ENCODE measurements at places on chromosomes 6 and 20.
A peak's percentile ranks its signal among the peaks of the same experiment; 100 is the strongest.

- no peak for DNase-seq
Measured at GRCh38 chr20:7399575-7399974, 540.7 kb downstream of the HAO1 start.

- DNase-seq: no peak
Measured at GRCh38 chr6:92687278-92687677, 732.1 kb downstream of the EPHA7 start.

- no peak for DNase-seq
Measured at GRCh38 chr6:193773-194310, 98.4 kb upstream of the DUSP22 start.

DNA sequence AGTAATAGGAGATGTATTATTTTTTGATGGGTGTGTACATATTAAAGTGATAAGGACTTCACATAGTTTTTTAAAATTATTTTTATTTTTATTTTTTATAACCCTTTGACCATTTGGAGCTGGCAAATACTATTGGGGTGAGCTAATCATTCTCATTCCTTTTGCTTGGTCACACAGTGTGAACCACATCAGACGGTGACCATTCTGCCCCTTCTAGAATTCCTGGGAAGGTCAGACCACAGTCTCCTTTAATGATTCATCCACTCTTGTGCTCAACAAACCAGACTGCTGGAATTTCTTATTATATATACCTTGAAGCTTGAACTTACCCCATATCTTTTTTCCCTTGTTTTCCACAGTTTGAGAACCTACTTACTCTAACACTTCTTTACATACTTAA, 23.9 kb upstream of the PRL start:
- no peak for DNase-seq

GRCh38 chr20:42589976-42590639, 599.6 kb downstream of the PTPRT start:
- DNase-seq: no peak

- DNase-seq: no peak
Measured at GRCh38 chr6:157242791-157243190, 80.5 kb downstream of the TMEM242 start.

DNA sequence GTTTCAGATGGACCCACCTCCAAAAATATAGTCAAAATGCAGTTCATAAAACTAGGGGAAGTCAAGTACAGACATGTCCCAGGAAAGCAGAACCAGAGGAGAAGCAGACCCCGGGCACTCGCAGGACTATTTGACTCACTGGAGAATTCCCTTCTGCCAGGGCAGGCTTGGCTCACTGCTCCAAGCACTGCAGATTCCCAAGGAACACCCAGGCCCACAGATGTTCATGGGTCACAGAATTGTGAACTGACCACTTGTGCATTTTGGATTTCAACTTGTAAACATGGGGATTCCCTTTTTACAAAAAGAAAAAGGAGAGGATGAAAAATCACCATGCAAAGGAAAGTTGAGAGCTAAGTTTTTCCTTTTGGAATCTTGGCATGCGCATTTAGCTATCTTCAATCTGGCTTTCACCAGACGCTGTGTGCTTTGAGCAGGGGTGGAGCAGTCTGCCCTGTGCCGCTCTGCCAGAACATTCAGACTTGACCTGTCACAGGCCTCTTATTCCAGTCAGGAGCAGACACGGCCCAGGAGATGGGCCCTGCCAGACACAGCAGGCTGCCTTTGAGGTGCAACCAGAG, 237.5 kb upstream of the TAB2 start:
- DNase-seq: no peak

DNA sequence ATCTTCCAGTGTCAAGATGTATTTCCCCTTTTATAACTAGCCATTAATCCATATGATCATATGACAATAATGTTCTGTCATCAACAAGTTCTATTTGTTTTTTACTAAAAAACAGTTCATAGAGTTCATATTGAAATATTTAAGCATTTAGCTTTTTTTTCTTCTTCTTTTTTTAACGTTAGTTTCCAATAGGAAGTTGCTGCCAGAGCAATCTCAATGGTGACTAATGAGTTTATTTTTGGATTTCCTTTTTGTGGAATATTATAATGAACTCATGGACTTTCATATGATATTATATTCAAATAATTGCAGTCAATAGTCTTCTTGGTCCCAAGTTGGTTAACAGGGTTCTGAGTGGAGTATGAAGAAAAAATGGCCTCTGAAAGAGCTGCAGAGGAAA, 343.3 kb downstream of the BCKDHB start:
- DNase-seq: no peak

DNA sequence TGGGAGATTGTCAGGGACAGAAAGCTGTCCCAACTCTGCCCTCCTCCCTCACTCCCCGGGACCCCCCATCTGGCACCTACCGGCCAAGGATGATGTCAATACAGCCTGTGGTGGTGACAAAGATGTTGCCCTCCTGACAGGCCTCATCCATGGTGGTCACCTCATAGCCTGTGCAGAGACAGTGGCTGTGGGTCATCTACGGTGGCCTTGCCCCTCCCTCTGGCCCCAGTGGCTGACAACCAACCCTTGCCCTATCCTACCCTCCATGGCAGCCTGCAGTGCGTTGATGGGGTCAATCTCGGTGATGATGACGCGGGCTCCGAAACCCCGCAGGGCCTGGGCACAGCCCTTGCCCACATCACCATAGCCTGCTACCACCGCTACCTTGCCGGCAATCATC, 12.7 kb downstream of the AHCY start:
- no peak for DNase-seq

GRCh38 chr20:54596651-54597050, 121.3 kb downstream of the DOK5 start:
- DNase-seq: no peak

GRCh38 chr6:112522587-112522986, 175.5 kb downstream of the RFPL4B start:
- no peak for DNase-seq

DNA sequence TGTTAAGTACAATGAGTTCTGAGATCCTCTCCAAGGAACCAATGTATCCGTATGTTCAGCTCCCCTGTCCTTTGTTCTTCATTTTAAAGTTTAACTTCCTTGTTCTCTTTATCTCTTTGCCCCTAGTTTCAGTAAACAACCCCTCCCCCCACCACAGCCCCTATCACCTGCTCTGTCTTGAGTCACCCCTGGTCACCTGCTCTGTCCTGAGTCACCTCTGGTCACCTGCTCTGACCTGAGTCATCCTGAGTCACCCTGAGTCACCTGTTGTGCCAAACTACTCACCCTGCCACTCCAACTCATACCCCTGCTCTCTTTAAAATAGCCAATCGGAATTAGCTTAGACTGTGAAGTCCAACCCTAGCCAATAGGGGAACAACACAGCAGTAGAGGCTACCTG, 288.7 kb upstream of the CDYL start:
- DNase-seq: no peak

GRCh38 chr20:38224531-38224930, 36.0 kb downstream of the KIAA1755 start:
- DNase-seq: no peak

DNA sequence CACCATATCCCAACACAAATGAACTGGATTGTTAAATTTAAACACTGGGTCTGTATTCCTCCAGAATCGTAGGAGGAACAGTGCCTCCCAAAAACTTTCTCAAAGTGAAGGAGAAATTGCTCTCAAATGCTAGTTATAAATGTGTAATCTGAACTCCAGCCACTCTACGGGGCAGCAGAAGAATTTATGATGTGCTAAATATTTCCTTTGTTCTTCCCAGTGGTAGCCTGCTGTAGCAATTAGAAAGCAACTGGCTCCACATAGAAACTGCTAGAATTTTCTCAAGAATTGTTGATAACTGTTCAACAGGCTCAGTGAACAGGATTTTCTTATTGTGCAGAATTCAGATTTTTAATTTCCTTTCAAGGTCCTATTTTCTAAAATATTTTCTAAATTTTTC, 49.8 kb upstream of the EYA4 start:
- DNase-seq: no peak

- no peak for DNase-seq
Measured at GRCh38 chr6:122722746-122723145, 56.8 kb upstream of the FABP7 start.

DNA sequence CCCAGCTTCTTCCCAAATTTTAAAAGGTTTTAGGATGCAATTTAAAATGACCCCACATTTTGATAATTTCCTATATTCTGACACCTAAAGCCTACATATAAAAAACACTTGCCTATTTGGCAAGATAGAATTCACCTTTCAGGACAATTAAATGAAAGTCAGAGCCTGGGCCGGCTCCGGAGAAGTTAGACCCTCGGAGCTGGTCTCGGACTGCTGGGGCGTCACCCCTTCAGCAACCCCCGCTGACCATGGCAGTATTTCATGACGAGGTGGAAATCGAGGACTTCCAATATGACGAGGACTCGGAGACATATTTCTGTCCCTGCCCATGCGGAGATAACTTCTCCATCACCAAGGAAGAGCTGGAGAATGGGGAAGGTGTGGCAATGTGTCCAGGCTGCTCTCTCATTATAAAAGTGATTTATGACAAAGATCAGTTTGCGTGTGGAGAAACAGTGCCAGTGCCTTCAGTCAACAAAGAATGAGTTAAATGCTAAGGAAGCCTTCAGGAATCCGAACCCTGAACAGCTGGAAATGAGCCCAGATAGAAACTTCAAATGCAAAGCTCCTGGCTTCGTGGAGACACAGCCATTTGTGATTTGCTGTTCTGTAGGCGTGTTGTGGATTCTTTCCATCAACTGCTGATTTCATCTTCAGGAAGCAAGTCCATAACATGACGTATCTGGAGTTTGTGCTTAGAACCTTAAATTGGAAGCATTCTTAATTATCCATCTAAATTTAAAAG, 16.0 kb downstream of the TCFL5 start:
- DNase-seq: no peak

GRCh38 chr6:2741756-2742155, 9.0 kb downstream of the MYLK4 start:
- no peak for DNase-seq

DNA sequence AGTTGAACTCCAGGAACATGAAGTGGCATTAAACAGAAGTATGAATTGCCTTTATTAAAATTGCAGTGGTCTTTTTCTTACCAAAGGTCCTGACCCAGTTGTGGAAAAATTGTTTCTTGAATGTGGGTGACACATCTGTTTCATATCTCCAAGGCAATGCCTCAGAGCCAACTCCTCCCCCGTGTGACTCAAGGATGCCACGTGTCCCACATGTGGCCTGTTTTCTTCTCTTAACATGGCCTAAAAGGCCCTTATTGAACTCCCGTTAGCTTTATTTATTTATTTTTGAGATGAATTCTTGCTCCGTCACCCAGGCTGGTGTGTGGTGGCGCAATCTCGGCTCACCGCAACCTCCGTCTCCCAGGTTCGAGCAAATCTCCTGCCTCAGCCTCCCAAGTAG, 128.4 kb upstream of the ESR1 start:
- DNase-seq: no peak

- DNase-seq: peak; percentile 48
Measured at GRCh38 chr6:151494235-151494935, 568 bp downstream of the CCDC170 start.

DNA sequence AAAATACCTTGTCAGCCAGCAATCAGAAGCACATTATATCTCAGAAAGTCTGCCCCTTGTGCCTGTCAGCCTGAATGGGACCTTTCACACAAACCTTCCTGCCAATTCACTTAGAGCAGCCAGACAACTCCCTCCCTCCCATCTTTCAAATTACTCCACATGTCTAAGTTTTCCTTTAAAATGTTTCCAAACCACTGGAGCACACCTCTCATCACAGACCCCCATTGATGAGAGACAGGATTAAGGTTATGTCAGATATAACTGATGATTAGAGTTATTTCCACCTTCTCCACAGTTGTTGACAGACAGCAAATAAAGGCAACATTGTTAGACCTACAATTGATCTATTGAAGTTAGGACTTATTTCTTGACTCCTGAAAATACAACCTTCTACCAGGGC, 408.4 kb downstream of the PLCB1 start:
- no peak for DNase-seq

DNA sequence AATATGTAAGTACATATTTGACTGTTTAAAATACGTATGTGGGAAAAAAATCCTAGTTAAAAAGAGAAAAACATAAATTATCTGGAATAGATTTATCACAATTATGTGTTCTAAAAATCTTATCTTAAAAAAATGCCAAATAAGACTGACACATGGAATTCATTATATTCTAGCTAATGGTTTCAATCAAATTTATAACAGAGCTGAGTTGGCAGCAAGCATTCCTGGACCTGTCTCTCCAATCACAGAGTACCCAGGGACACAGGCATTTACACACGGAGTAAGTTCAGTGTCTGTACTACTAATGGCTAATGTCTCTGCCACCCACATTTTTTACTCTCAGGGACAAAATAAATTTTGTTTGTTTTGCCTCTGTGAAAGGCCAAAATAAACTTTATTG, 122.3 kb downstream of the RPS12 start:
- no peak for DNase-seq

DNA sequence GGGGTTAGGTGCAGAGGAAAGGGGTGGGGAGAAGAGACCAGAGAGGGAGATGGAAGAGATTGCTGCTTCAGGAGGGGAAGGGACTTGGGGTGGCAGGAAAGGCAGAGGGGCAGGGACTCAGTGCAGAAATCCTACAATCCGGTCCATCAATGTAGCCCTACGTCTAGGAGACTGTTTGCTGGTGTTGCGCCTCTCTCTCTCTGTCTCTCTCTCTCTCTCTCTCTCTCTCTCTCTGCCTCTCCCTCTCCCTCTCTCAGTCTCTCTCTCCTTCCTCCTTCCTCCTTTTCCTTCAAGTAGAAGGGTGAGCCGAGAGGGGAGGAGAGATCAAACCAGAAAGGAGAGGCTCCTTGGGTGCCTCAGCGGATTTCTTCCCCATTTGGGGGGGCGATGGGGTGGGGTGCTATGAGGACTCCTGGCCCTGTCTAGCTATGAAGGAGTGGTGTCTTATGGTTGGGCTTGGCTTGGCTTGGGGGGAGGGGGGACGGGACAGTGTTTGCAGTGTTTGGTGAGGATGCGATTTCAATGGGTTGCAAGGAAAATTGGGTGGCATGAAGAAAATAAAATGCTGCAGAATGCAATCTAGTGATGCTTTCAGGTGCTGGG, 181.2 kb downstream of the TBXT start:
- no peak for DNase-seq

DNA sequence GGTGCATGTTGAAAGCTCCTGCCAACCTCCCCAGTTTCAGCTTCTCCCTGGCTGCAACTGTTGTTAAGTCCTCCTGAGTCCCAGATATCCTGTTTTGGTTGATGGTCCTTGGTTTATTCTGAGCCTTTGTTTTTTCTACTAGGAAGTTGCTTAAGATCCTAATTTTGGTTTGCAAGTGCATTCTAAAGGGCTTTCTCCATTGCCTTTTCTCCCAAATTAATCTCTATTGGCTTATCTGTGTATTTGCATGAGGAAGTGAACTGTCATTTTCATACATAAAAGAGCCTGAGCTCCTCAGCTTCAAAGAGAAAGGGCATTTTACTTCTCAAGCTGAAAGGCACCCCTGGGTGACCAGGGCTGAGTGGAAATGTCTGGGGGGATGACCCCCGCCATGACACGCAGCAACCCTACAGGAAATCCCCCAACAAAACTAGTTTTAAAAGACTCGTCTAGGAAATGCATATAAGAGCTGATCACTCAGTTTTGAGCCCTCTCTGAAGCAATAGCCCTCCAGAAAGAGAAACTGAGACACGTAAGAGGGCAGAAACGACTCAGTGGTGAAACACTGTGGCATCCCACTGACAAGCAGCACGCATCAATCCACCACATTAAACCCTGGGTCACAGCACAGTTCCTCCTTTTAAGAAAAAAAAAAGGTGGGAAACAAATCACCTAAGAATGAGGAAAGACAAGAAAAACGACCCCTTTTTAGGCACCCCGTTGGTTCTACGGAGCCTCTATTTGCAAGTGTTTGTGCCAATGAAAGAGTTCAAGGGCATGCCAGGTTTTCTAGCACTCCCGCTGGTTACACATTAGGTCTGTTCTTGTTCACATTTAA, 140.9 kb downstream of the THBS2 start:
- no peak for DNase-seq

Measured in right lung (tissue), 10 donors.